ENCODE measurements at places on chromosomes 1 and 21.

DNA sequence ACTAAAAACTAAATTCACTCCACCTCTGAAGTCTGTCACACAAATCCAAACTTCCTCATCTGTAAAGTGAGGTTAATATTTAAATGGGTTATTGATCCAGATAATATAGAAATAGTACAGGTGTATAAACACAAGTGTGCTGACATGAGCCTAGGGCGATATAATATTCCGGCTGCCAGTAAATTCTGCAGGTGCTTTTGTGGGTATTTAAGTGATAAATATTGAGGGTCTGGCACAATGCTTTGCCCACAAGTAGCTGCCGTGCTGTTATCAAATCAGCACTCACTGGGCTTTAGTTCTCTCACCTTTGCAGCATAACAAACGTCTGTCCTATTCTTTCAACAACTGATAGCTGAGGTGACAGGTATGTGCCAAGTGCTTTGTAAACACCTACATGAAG is 7.6 kb downstream of the PABPC4 start:
- DNase-seq = no peak

GRCh38 chr1:233791721-233792120 is 112.8 kb upstream of the SLC35F3 start:
- no peak for DNase-seq

- no peak for DNase-seq
Observed at GRCh38 chr1:32339363-32339978, 3.4 kb upstream of the MARCKSL1 start.

DNA sequence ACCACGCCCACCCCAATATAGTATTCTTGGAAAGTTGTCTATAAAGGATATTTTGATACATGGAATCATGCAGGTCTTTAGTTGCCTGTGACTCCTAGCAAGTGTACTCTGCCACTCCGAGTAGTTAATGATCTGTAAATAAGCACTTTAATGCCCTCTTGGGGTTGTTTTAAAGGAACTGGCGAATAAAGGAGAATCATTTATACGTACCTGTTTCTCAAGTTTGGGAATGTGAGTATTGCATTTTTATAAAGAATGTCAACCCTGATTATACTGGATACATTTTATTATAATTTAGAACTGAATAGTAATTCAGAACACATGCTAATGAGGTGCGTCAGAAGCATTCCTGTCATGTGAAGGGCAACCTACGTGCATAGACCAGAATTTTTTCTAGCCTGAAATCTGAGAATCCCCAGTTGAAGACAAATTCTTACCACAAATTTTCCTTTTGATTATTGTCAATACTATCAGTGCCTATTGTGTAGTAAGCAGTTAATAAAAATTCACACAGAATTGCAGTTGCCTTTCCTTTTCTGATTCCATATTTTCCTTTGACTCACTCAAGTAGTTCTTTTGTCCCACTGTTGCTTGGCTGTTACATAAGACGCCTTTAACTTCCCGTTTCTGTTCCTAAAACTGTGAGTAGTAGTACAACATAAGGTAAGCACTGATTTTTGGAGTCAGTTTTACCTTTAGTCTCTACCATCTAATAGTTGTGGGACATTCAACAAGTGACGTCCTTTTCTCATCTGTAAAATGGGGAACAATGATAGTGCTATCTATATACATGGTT is 5.1 kb downstream of the AHCYL1 start:
- DNase-seq = no peak

DNA sequence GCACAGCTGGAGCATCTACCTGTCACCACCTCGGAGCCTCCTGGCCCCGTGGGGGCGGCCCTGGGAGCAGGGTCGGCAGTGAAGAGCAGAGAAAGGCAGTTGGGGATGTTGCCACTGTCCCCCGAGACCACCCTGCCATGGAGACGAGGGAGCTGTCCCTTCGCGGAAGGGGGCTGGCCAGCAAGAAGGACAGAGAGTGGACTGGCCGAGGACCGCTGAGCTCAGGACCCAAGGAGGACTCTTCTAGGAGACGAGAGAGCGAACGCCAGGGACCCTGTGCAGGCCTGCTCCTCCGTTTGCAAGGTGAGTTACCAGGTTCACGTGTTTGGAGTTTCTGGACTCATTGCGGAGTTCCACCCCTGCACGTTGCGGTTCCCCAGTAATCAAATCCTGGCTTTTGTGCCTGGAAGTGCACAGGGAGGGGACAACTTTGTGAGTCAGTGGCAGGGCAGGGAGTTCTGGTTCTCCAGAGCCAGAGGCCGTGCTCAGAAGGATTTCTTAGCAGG is 5.6 kb upstream of the POFUT2 start:
- peak; percentile 59 for DNase-seq

DNA sequence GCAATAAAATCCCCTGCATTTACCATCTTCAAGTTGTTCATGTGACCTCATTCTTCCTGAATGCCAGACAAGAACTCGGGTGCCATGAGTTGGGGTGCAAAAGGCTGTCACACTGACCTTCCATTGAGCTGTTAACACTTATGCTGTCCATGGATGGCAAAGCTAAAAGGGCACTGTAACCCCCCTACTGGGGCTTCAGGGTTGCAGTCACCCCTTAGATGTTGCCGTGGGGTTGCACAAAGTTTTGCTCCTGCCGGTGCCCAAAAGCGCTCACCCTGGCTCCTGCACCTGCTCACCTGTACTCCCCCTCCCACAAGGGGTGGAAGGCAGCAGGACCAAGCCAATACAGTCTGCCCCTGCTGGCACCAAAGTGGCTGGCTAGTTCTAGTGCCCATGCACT is 208.2 kb downstream of the RHOU start:
- DNase-seq = no peak

DNA sequence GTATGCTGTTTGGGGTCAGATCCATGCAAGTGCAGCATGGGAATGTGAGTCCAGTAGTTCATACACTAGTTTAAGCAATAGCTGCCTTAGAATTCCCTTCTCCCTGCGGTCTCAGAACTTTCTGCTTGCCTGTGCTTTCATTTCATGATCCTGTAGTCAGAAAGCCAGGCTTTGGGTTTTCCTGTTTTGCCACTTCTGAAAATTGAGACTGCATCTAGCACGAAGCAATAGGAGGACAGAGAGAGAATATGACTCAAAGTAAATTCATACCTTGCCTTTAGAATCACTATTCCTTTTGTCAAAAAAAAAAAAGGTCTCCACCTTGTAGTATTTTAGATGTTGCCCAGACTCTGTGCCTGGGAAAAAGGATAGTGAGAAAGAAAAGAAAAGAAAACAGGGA is 161.2 kb upstream of the SNX7 start:
- DNase-seq = no peak

GRCh38 chr1:186463926-186464325 is 3.0 kb upstream of the PDC start:
- DNase-seq = no peak

DNA sequence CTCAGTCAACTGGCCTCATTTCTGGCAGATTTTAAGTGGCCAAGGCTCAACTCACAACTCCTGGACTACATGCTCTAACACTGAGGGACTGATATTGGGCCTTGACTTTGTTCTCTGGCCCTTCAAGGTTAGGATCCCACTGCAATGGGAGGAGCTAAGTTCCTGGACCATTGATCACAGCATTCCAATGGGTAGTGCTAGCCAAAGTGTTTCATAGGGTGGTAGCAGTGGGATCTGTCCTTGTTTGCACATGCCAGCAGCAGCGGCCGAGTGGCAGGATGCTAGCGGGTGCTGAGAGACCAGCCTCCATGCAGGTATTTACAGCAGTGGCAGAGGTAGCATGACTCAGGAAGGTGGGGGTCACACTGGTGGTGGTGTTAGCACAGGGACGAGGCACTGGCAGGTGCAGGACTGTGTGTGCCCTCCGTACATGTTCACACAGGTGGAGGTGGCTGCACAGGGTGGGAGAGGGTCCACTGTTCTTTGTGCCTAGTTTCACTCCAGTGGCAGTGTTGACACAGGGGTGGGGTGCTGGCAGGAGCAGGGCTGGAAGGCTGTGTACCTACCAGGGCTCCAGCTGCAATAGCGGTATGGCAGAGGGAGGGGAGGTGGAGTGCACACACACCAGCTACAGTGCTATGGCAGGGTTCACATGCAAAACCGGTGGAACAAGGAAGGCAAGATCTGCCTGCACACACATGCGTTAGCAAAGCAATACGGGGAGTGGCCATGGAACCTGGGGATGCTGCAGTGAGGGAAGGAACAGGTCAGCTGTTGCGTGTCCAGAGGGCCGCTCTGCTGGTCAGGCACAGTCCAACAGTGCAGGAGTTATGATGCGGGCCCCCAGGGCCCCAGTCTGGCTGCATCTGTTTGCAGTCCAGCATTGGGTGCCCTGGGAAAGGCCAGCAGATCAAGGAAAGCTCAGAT is 51.7 kb downstream of the COL24A1 start:
- no peak for DNase-seq

DNA sequence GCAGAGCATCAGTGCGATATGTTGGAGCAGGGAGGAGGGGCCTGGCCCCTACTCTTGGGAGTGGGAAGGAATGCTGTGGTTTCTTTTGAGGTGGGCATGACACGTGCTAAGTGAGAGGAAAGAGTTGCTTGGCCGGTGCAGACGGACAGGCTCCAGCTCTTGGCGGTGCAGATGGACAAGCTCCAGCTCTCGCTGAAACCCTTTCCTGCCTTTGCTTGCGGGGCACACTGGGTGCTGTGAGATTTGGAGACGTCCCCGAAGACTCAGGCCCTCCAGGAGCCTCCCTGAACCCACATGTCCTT is 15.9 kb downstream of the PDXK start:
- DNase-seq = no peak

DNA sequence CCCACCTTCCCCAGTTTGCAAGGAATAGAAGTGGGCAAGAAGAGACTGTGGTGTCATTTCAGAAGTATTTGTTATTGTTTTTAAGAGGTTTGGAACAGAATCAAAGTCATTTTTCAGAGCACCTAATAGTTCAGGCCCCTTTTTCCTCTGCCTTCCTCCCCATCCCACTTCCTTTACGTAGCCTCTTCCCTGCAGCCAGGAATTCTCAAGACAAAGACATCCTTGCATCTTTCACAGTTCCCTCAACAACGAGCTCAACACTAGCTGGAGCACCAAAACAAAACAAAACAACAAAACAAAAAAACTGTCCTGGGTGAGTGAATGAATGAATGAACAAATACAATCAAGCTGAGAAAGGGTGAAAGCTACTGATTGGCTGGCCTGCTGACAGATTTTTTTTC is 7.0 kb downstream of the PALMD start:
- DNase-seq = no peak

DNA sequence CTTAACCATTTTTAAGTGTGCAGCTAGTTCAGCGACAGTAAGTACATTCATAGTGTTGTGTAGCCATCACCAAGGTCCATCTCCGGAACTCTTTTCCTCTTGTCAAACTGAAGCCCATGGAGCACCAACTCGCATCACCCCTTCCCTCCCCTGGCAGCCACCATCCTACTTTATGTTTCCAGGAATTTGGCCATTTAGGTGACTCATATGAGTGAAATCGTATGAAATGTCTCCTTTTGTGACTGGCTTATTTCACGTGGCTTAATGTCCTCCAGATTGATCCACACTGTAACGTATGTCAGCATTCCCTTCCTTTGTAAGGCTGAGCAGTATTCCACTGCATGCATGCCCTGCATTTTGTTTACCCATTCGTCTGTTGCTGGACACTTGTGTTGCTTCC is 2.5 kb downstream of the COL6A2 start:
- no peak for DNase-seq

- no peak for DNase-seq
Observed at GRCh38 chr21:43206231-43207042, 37.6 kb downstream of the CRYAA start.

DNA sequence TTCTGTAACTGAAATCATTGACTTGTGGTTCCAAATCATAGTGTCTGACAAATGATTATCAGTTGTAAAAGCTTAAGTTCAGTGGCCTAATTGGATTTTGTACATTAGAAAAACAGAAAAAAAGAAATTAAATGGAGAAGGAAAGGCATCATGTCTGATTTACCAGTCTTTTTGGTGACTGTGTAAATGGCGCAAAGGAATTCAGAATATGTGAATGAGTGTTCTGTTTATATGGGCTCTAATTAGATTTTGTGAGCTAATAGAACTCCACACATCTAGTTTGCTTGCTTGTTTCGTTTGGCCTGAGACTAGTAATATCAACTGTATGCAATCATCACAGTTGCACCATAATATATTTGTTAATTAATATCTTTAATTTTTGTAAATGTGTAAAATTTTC is 151.7 kb downstream of the PLA2G4A start:
- DNase-seq = no peak

DNA sequence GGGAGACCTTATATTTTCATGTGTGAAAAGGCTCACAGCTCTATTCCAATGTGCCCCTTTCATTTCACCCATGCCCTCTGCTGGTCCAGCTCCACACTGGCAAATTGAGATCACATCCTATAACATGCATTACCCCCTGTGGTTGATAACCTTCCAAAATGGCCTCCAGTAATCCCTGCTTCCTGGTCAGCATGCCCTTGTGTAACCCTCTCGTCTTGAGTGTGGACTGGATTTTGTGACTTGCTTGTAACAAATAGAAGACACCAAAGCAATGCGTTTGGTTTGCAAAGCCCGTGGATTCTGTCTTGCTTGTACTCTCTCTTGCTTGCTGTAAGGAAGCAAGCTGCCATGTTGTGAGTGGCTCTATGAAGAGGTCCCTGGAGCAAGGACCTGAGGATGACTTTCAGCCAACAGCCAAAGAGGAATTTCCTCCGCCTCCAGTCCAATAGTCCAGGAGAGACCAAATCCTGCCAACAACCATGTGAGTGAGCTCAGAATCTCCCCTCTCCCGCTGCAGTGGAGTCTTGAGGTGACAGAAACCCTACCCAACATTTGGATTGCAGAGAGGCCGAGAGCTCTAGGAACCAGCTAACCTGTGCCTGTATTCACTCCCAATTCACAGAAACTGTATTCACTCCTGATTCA is 17.4 kb downstream of the KCNA10 start:
- no peak for DNase-seq

DNA sequence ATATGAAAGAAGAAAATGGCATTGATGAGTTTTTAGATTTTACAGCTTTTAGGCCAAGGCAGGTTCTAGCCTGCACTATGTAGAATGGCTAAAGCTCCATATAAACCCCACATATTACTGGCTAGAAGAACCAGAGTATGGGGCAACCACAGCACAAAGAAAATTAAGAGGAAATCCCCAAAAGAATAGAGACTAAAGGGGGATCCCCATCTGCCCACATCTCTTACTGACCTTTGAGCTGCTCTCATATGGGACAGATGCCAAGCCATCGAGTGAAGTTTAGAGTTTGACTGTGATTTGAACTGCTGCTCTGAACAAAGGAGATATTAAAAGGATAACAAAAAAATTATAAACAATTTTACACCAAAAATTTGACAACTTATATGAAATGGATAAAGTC is 102.2 kb upstream of the HAO2 start:
- DNase-seq = no peak

- DNase-seq = no peak
Observed at GRCh38 chr1:22889213-22889827, 83.3 kb downstream of the LACTBL1 start.

GRCh38 chr1:173099166-173099565 is 48.4 kb upstream of the TNFSF18 start:
- DNase-seq = no peak

- DNase-seq = peak; percentile 95
Observed at GRCh38 chr1:27031235-27032118, 18.8 kb upstream of the TENT5B start.

Data from tibial artery (tissue), 4 donors.